ENCODE measurements at places on chromosomes 5 and 9.

DNA sequence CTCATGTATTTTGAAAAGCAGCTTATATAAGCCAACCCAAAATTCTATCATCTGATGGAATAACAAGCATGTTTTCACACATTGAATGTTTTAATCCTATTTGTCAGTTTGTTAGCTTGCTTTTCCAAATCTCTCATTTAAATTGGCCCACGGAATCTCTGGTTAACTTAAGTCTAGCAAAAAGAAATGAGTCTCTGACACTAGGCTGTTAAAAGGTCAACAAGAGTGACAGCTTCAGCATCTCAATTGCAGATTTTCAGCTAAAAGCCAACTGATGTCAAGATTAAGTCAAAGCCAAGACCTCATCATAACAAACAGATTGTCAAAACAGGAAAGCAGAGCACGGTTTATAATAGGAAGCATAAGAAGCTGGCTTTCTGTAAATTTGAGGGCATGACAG is 49.4 kb upstream of the CDH9 start:
- DNase-seq, result no peak

- no peak for DNase-seq
Measured at GRCh38 chr9:19754921-19755320, 33.9 kb downstream of the SLC24A2 start.

- DNase-seq, result peak; percentile 45
Measured at GRCh38 chr9:131867611-131868192, 127.8 kb upstream of the RAPGEF1 start.

- no peak for DNase-seq
Measured at GRCh38 chr5:168054091-168054490, 237.4 kb upstream of the WWC1 start.

DNA sequence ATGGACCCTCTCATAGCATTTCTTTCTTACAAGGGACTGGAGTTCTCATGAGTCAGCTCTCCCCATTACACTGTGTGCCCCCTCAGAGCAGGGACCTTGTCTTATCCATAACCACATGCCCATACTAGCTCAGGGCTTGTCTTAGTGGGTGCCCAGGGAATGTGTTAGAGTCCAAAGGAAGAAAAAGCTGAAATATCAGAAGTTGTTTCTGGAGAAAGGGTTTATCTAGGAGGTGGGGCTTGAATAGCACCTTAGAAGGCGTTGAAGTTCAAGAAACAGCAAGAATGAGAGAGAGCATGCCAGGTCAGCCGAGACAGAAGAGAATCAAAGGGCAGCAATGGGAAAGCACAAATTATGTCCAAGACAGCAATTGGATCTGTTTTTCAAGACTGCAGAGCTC is 109.4 kb downstream of the TTLL11 start:
- DNase-seq, result no peak

- DNase-seq, result no peak
Measured at GRCh38 chr9:34400686-34401602, 24.2 kb upstream of the MYORG start.

DNA sequence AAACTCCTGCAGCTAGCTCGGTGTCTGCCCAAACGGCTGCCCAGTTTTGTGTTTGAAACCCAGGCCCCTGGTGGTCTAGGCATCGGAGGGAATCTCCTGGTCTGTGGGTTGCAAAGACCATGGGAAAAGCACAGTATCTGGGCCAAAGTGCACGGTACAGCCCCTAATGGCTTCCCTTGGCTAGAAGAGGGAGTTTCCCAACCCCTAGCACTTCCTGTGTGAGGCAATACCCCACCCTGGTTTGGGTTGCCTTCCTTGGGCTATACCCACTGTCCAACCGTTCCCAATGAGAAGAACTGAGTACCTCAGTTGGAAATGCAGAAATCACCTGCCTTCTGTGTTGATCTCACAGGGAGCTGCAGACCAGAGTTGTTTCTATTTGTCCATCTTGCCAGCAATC is 41.8 kb downstream of the CAVIN4 start:
- DNase-seq, result no peak

- no peak for DNase-seq
Measured at GRCh38 chr9:27460226-27461023, 63.7 kb upstream of the IFNK start.

DNA sequence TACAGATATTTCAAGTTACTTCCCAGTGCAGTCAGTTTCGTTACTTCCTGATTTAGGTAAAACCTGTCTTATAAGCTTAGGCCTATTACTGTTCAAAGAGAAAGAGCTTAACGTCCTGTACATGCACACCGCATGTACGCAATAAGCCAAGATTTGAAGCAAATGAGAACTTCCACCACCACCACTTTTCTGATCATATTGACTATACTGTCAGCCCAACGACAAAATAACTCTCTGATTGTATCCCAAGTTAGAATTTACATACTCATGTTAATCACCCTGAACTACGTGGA is 5.1 kb downstream of the NFIB start:
- DNase-seq, result peak; percentile 36

GRCh38 chr9:79812099-79812498 is 240.3 kb downstream of the TLE4 start:
- no peak for DNase-seq

DNA sequence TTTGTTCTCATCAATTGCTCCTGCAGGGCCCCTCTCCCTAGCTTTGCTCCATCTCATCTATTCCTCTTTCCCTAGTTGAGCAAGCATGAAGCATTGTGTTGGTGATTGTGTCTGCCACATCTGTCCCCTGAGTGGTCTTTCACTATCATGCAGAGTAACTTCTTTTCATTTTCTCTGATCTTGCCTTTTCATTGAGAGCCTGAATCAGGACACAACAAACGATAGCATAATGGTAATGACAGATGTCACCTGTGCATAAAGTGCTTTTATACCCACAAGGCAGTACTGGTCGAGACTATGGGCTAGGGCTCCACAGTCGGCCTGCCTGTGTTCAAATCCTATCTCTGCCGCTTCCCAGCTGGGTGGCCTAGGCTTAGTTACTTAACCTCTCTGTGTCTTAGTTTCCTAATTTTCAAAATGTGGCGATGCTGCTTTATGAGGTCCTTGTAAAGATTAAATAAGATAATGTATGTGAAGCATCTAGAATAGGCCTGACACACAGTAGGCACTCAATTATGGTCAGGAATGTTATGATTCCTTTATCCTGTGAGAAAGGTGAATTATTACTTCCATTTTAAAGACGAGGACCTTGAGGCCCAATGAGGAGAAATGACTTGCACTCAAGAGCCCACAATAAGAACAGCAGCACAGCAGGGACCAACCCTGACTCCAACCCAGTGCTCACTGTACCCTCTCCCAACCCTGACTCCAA is 137.1 kb upstream of the ZNF618 start:
- DNase-seq, result no peak

GRCh38 chr5:142808878-142809598 is 38.9 kb downstream of the ARHGAP26 start:
- DNase-seq, result peak; percentile 31

GRCh38 chr5:150960791-150961396 is 56.1 kb upstream of the ZNF300 start:
- no peak for DNase-seq

- DNase-seq, result no peak
Measured at GRCh38 chr5:80761176-80761575, 106.4 kb upstream of the DHFR start.

- DNase-seq, result no peak
Measured at GRCh38 chr5:73673161-73673591, 47.2 kb downstream of the ARHGEF28 start.

- no peak for DNase-seq
Measured at GRCh38 chr9:121601194-121601593, 50.2 kb upstream of the DAB2IP start.

- DNase-seq, result no peak
Measured at GRCh38 chr9:9045572-9045971, 1246.0 kb upstream of the DMAC1 start.

- no peak for DNase-seq
Measured at GRCh38 chr5:149037817-149038216, 25.0 kb downstream of the SH3TC2 start.

- DNase-seq, result no peak
Measured at GRCh38 chr5:112005623-112005930, 248.6 kb upstream of the NREP start.

DNA sequence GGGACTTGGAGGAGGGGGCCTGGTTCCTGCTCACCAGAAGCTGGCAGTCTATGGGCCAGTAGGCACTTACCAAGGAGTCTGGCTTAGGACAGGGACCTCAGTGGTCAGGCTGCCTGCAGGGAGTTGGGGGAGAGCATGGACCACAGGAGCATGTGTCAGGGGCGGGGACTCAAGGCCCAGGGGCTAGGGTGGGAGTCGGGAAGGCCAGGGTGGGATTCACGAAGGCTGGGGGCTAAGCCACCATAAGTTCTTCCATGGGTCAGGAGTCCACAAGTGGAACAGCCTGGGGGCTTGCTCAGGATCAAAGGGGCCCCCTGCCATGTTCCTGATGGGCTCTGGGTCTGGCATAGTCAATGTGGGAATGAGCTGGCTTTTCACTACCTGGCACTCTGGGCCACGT is 11.5 kb upstream of the SLC25A48 start:
- no peak for DNase-seq

GRCh38 chr5:176560364-176560763 is 11.2 kb downstream of the CDHR2 start:
- DNase-seq, result no peak

- no peak for DNase-seq
Measured at GRCh38 chr5:77316871-77317661, 106.6 kb downstream of the PDE8B start.

- no peak for DNase-seq
Measured at GRCh38 chr5:172696171-172696849, 55.2 kb downstream of the NEURL1B start.

DNA sequence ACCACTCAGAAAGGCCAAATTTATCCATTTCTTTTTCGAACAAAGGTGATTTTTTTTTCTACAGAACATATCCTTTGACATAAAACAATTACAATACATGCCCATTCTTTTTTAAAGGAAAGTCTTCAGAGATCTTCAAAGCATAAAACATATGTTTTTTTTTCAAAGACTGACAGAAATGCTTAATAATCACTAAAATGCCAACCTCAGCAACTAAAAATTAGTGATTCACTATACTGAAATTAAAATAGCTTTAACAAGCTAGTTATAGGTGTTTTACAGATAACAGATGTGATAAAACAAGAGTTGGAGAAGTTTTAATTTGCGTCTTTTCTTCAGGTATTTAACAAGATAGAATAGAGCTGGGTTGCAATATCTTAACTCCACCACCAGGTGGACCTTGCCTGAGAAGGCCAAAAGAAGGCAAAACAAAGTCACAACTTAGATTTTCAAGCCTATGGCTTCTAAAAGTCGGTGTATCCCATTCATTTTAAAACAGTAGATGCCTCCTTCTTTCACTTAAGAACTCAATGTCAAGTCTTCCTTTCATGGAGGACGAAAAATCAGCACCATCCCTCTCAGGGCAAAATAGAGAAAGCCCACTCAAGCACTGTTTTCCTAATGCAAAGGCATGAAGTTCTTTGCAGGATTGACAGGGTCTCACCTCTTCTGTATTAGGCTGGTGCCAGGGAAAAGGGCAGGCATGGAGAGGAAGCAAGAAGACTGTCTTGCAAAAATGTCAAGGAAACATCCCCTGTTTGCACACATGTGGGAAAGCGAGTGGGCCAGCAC is 31.1 kb upstream of the CPLX2 start:
- DNase-seq, result no peak

- DNase-seq, result no peak
Measured at GRCh38 chr9:117678871-117679270, 25.3 kb upstream of the TLR4 start.

DNA sequence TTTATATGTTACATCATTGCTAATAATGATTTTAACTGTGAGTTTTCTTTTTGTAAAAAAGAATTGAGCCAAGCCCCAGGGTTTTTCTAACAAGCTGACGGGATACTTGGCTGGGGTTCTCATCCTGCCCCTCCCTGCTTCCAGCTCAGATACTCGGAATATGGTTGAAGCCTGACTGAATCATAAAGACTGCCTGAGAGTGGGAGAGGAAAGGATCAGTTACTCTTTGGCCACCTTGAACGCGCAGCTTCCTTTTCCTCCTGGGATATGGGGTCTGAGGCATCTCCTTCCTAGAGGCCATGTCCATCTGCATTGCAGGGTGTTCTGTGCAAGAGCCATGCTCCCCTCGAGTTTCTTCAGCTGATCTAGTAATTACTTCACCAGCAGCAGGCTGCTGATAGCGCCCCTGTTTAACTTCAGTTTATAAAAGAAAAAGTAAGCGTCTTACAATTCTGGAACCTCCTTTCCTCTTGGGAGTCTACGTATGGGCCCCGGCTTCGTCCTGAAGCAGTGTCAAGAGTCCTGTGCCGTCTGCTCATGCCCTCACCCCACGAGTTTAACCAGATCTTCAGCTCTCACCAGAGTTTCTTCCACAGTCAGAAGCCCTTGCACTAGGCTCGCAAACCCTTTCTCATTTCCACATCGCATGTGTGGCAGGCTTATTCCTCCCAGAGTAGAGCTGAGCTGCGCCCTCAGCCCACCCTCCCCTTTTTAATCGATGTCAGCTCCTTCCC is 130.0 kb downstream of the MVB12B start:
- DNase-seq, result no peak

DNA sequence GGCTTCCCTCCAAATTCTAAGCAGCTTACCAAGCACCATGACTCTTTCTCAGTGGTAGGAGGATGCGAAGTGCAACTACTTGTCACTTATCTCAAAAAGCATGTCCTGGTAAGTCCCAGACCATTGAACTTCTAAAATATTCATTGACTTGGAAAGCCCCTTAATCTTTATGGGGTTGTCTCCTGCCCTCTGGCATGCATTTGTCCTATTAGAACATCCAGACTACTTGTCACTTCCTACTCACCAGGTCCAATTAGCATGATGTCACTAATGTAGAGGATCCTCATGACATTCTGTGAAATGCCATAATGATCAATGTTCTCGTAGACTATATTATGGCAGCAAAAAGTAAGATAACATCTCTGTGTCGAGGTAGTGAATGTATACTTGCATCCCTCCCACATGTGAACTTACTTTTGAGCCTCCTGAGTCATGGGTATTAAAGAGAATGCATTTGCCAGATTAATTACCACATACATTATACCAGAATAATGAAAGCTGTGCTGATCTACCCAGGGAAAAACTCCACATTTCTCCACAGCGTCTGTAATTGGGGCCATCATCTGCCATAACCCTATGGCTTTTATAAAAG is 63.5 kb upstream of the RAD23B start:
- DNase-seq, result no peak

GRCh38 chr9:134625361-134626068 is 16.1 kb upstream of the COL5A1 start:
- DNase-seq, result no peak

DNA sequence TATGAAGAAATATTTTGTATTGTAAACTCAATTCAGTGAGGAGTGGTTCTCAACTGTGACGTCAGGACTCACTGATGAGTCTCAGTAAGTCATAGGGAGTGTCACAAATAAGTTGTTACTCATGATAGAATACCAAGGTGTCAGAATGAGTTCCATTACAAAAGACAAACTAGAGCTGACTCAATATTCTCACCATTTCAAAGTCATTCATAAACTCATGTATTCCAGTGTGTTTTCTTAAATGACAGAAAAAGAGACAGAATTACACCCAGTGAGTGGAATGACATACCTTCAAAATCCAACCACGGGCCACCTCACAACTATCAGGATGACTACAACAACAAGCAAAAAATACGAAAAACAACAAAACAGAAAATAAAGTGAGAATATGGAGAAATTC is 321.5 kb downstream of the ENC1 start:
- DNase-seq, result no peak
